ENCODE measurements at places on chromosomes 6 and 20.

GRCh38 chr20:32965115-32965514 is 39.1 kb downstream of the SUN5 start:
- no peak for DNase-seq

- no peak for DNase-seq
These were observed 450.0 kb upstream of the POU3F2 start for GRCh38 chr6:98384334-98384733.

- DNase-seq, result peak; percentile 16
These were observed 144.0 kb upstream of the THBS2 start for GRCh38 chr6:169397684-169398083.

DNA sequence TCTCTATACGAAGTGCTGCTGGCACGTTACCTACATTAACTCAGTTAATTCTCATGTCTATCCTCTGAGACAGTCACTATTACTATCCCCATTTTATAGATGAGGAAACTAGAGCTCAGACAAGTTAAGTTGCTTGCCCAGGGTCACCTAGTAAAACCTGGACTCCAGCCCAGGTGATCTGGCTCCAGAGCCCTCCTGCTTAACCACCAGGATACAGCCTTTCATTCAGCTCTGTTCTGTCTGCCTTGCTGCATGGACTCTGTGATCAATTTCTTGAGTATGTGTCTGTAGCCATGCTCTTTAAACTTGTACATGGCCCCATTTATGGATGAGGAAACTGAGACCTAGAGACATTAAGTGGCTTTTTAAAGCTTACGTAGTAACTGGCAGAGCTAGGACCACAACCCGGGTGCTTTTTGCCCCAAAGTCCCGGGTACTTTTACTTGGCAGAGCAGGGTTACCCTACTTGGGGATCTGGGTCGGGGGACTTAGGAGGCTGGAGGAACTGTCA is 4.7 kb downstream of the CDKN1A start:
- no peak for DNase-seq

- peak; percentile 66 for DNase-seq
These were observed 9.3 kb downstream of the TRAPPC3L start for GRCh38 chr6:116536216-116536621.

- DNase-seq, result peak; percentile 60
These were observed 368.9 kb downstream of the LAMA2 start for GRCh38 chr6:129251669-129252376.

- DNase-seq, result no peak
These were observed 283.2 kb upstream of the FOXQ1 start for GRCh38 chr6:1028723-1029122.

GRCh38 chr6:167799033-167799821 is 27.5 kb upstream of the AFDN start:
- no peak for DNase-seq

GRCh38 chr6:113995634-113996033 is 24.7 kb upstream of the HDAC2 start:
- DNase-seq, result peak; percentile 93

GRCh38 chr20:31968291-31969126 is 558 bp downstream of the XKR7 start:
- DNase-seq, result peak; percentile 81

DNA sequence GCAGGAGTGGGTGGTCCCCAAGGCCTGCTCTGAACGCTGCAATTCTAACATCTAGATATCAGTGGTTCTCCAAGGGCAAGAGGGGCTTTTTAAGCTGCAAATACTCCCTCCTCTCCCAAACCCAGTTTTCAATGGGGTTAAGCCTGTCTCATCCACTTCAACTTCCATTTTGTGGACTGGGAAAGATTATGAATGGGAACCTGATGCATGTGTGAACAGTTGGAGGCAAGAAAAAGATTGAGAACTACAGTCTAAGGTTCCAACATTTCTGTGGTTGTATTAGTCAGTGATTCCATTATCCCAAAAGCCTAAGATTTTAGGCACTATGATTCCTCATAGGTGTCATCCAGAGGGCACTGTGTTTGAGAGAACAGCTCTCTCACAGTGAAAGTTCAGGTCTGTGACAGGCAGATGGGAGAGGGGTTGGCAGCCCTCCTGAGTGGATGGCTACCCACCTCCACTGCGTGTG is 53.7 kb downstream of the HNF4A start:
- DNase-seq, result no peak

- DNase-seq, result no peak
These were observed 78.3 kb upstream of the CTNNBL1 start for GRCh38 chr20:37615340-37616109.

GRCh38 chr20:57790176-57790575 is 80.4 kb upstream of the PMEPA1 start:
- DNase-seq, result no peak

GRCh38 chr20:1940581-1940980 is 45.4 kb downstream of the SIRPA start:
- no peak for DNase-seq

- no peak for DNase-seq
These were observed 101.2 kb downstream of the SNAP25 start for GRCh38 chr20:10319855-10320254.

- DNase-seq, result no peak
These were observed 46.0 kb downstream of the PLCG1 start for GRCh38 chr20:41183391-41183790.

DNA sequence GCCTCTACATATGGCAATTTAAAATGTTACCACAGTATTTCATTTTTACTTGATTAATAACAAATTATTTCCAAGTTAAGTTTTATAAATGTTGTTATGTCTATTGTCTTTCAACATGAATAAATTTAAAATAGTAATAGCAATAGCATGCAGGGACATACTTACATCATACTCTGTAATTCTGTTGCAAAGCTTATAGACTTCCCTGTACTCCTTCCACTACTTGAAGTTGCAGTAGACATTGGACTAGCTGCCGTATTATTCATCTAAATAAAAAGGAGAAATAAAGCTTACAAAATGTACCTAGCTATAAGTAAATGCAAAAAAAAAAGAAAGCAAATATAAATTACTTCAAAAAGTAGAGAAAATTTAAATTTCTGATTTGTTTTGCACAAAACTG is 12.7 kb downstream of the SUPT3H start:
- no peak for DNase-seq

- DNase-seq, result no peak
These were observed 17.3 kb downstream of the FARS2 start for GRCh38 chr6:5278565-5279120.

DNA sequence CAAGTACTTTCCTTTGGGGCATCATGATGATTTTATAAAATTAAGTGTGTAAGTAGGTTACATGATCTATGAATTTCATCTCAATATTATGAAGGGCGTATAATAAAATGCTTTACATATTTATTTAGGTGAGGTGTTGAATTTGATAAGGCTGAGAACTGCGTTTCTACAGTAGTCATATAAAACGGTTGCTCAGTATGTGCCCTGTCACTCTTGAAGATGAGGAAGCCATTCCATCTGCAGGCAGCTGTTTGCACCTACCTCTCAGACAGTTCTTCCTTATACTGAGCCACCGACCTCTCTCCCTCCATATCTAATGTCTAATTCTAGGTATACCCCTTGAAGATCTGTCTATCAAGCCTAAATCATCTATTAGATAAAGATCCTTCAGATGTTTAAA is 16.1 kb downstream of the NCOA7 start:
- no peak for DNase-seq

GRCh38 chr20:44089987-44090674 is 96.9 kb downstream of the JPH2 start:
- DNase-seq, result peak; percentile 24

GRCh38 chr6:69489970-69490369 is 306.8 kb downstream of the LMBRD1 start:
- DNase-seq, result no peak

DNA sequence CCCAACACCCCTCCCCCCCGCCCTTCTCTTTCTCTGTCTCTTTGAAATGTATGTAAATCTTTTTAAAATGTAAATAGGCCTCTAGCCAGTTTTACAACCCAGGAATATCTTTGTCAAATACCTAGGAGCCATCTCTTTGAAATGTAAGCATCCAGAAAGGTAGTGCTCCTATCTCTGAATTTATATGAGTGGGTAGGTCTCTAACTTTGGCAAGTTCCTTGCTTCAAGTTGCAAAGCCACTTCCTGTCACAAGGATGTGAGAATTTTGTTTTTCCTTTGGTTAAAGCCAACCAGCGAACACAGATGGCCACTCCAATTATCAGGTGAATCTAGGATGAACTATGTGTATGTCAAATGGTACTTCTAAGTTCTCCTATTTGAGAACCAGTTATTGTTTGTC is 6.2 kb upstream of the DEFB132 start:
- DNase-seq, result no peak

DNA sequence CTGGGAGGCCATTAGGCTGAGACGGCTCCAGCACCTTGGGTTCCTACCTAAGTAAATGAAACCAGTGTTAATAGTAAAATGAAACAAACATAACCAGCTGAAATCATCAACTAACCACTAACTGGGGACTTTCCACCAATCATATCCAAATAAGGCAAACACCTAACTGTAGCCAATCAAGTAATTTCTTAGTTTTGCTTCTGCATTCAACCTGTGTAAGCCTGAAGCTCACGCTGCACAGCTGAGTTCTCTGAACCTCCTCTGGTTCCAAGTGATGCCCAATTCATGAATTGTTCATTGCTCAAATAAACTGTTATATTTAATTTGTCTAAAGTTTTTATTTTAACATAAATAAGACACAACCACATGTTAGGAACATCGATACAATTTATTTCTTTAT is 22.5 kb downstream of the KLHL32 start:
- DNase-seq, result no peak

- no peak for DNase-seq
These were observed 458.9 kb downstream of the HACE1 start for GRCh38 chr6:104400844-104401243.

GRCh38 chr6:45663251-45664221 is 285.8 kb upstream of the SUPT3H start:
- DNase-seq, result no peak

DNA sequence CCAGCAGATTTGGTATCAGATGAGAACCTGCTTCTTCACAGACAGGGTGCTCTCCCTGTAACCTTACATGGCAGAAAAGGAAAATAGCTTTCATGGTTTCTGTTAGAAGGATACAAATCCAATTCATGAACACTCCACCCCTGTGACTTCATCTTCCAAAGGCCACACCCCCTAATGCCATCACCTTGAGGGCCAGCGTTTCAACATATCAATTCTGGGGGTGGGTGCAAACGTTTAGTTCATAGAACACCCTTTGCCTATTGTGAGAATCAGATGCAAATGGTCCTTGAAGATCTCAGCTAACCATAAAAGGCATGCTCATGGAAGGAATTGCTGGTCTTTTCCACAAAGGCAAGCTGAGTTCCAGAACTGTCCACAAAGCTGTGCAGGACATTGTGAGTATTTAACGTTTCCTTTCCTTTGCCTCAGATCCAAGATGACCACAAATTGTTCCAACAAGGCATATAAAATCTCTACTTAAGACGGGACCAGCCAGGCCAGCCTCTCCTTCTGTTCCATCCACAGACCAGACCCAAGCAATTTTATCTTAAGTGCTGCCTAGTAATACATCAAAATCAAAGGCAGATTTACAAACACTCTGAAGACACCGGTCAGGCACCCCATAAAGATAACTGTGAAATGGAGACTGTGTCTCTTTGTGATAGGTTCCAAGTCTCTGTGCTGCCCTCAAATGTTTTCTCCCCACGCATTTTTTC is 34.7 kb upstream of the SSTR4 start:
- DNase-seq, result no peak

DNA sequence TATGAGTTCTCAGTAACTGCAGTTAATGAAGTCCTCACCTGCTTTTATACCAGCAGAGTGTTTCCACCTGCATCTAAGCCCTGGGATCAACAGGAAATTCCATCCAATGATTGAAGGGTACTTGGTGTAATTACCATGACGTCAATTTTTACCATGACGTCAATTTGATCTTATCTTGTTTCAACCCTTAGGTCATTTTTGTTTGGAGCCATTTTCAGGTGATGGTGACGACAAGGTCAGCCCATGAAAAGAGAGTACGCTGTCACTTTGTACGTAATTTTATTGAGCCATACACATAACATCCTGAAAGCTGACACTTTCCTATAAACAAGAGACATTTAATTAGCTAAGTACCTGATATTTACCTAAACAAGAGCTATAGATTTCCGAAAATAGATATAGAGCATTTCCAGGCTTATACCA is at the start of gene CGA:
Gene CGA, minus strand, starts transcription at position 20 of the 423 bp plus-strand sequence. CDS start 6,906 bp downstream, outside the sequence.
- DNase-seq, result no peak

GRCh38 chr20:42063141-42063540 is 445.0 kb upstream of the CHD6 start:
- DNase-seq, result no peak

- DNase-seq, result no peak
These were observed 19.7 kb downstream of the TSHZ2 start for GRCh38 chr20:52991830-52992229.

DNA sequence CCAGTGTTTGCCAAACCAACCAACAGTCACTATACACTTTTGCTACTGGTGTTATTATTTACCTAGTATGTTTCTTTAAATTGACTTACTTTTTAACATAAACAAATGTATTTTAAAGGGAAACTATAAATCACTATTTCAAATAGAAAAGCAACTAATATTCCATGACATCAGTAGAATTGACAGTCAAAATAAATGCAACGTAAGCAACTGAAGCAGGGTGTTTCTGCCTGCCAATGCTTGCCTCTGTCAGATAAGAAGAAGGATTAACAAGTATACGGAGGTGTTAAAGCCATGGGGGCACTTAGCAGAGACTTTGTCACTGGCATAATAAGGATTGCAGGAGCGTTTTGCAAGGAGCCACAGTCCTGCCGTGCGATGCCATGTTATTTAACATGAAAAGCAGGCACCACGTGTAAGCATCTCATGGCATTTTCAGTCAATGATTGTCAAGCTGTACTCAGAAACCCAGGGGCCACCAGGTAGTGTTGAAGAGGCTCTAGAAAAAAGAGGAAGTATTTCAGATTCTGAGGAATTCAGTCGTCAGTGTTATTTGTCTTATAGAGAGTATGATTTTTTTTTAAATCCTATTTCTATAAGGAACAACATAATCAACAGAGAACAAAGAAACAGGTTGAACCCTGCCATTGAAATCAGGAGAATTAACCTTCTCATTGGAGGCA is 131.7 kb downstream of the BFSP1 start:
- no peak for DNase-seq

GRCh38 chr6:86913795-86914194 is 23.5 kb upstream of the HTR1E start:
- DNase-seq, result no peak

GRCh38 chr20:59448196-59448595 is 147.8 kb downstream of the EDN3 start:
- no peak for DNase-seq

DNA sequence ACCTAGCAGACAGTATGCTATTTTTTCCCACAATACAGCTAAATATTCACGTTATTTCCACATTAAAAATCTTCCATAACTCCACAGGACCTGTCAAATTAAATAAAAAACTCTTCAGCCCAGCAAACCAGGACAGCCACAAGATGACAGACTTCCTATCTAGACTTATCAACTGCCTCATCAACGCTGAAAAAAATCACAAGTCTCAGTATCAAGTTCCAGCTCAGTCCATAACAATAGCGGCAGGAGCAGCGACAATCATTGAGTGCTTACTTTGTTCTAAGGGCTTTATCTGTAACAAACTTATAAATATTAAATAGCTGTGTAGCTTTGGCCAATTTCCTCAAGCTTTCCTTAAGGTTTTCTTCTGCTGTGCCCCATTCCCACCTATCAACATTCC is 24.7 kb downstream of the RCAN2 start:
- no peak for DNase-seq
